ENCODE measurements at places on chromosomes 1 and 21.

- no peak for DNase-seq
Observed at GRCh38 chr1:58011978-58012377, 534.5 kb downstream of the OMA1 start.

DNA sequence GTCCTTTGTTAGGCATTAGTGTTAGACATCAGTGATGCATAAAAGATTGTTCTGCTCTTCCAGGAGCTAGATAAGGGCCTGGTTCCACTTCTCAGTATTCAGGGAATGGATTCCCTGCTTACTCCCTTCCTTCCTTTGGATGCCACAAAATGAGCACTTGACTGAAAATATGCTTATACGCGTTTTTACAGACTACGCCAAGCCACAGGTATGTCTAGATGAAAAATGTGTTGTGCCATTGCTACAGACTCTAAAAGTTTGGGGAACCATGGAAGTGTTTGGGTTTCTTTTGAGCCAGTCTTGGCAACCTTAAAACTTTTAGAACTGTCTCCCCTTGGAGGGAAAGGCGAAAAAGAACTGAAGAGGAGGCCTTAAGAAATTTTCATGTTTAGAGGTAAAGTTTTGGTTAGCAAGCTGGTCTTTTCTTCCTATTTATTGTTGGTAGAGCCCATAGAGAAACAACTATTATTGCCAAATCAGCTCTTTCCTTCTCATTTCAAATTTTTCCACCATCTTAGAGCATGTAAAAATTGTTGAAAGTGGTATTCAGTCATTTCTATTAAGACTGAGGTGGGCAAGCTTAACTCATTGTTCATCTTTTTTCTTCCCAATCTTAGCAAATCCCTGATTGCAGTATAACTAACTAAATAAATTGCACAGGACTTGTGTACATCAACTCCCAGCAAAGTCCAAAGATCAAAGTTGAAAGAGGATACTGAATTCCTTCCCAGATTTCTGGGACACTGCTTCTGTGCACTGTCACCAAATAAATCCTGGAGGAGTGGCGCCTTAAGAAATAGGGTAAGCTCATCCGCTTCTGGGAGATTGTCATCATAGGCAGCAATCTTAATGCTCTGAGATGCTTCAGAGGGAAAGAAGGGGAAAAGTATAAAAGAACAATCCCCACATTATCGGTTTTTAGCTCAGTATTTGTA, 18.9 kb downstream of the FGGY start:
- DNase-seq = no peak

- DNase-seq = no peak
Observed at GRCh38 chr1:183070234-183070922, 47.2 kb downstream of the LAMC1 start.

GRCh38 chr1:27592931-27593677, 10.8 kb downstream of the AHDC1 start:
- peak; percentile 31 for DNase-seq

GRCh38 chr1:53552146-53552861, 93.1 kb downstream of the DMRTB1 start:
- no peak for DNase-seq

DNA sequence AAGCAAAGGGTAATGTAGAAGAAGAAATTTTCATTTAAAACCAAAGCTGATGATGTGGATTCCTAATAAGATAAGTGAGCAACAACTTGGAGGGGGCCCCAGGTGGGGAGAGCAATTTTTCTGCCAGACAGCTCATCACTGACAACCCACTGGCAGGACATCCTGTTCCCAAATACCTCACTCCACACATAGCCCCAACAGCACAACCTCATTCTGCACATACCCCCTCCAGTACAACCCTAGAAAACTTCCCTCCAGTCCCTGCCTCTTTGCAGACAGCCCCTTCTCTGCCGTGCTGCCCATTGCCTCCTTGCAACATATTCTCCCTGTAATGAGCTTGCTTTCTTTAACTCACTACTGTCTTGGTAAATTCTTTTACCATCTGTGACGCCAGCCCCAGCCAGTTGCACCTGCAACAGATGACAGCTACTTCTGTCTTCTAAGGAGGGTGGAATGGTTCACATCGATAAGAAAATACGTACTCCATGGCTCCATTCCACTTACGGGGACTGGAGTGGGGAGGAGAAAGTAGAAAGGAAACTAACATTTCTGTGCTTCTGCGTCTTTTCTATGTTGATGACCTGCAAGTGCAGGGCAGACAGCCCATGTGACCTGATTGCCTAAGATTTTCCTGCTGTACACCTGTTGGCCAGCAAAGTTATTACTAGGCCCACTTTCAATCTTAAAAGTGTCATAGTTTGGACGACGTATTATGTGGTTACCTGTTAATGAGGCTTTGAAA, 14.7 kb downstream of the RHEX start:
- DNase-seq = no peak

GRCh38 chr1:28067523-28068090, 20.8 kb downstream of the EYA3 start:
- no peak for DNase-seq

All from muscle of back (tissue), 13 donors.